ENCODE measurements at places on chromosomes 1 and 21.

DNA sequence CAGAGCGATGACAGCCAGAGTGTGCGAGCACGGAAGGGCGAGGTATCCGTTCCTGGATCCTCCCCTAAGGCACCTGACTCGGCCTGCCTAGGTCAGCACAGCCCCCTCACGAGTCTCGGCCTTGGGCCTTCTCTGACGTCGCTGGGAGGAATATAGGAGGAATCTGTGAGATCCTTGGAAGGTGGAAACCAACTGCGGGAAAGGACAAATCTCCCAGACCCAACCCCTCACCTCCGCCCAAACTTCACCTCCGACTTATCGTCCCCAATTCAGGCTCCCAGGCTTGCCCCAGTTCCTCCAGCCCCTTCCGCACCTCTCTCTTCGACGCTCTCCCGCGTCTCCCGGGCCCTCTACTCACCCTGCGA lies 494 bp downstream of the APH1A start:
- DNase-seq: peak; percentile 5

GRCh38 chr1:14836426-14837140 lies 238.1 kb downstream of the KAZN start:
- no peak for DNase-seq

DNA sequence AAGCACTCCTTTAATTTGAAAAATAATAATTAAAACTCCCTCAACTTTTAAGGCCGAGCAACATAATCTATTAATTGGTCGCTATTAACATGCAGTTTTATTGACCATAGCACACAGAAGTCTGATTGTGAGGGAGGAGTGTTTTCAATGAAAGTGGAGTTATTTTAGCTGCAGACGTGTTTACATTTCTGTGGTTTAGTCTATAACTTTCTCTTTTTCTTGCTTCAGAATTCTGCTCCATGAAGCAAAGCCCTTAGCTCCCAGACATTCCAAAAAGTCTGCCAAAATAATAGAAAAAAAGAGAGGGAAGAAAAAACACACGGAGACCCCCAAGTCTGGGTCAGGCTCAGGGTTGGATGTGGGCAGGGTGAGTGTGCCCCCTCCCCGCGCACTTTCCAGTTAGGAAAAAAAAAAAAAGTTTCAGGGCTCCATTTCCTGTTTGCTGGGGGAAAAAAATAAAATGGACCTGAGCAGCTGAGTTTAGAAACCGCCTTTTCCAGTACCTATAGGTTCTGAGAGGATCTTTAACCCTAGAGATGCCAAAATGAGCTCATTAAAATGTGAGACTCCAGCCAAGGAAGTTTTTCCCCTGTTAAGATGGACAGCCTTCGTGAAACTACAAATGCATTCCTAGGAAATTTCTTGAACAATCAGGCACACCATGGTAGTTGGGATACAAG lies 143.7 kb upstream of the ETS2 start:
- DNase-seq: no peak

DNA sequence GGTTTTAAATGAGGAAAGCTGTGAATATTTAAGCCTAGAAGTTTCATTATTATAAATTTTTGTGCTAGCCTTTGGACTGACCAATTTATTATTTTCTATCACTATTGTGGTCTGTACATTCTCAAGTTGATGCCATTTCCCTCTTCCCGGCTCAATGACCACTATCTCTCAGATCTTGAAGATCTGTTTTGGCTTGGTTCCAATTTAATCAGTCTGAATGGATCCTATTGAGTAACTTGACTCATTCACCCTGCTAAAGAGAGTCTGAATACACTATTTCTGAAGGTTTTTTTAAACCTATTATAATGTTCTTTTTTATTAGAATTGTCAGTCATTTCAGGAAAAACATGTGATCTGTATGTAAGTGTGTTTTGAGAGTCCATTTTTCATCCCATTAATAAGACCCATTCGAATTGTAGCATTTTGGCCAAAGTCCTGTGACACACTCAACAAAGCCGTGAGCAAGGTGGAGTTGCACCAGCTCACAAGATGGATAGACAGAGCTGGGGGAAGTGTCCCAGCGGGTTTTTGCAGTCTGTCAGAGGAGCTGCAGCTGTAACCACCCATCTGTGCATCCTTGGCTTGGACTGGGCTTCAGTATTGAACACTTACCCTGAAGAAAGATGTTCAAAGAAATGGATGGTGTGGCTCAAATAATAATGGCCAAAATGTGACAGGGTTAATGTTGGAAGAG lies 145.6 kb downstream of the NFIA start:
- no peak for DNase-seq

DNA sequence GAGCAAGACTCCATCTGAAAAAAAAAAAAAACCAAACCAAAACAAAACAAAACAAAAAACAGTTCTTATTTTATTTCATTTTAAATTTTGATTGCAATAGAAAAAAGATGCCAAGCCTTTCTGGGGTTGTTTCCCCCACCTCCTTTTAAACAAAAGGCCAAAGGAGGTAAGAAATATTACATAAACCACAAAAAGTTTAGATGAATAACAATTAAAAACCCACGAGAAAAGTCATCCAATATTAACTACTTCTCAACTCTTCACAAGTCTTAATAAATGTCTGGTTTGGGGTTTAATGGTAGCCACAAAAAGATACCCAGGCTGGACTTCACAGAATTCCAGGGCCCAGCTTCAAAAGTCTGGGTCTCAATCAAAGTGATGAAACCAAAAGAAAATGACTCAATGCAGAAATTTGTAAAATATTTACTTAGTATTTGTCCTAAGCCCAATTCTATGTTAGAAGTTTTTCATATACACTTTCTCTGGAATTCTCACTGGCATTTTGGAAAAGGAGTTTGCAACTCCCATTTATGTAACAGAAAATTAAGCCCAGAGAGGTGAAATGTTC lies 47.0 kb upstream of the SDC3 start:
- no peak for DNase-seq

GRCh38 chr1:17558954-17559614 lies 19.6 kb downstream of the ARHGEF10L start:
- DNase-seq: no peak

- no peak for DNase-seq
Observed at GRCh38 chr1:27915082-27915575, 19.7 kb upstream of the SMPDL3B start.

- DNase-seq: no peak
Observed at GRCh38 chr1:1426496-1427105, 5.5 kb upstream of the ANKRD65 start.

Measured in stimulated activated CD8-positive, alpha-beta memory T cell treated with anti-CD3 and anti-CD28 coated beads, Interleukin-7, amount 100 ng/mL, for 1 hour (primary cell).